ENCODE measurements at places on chromosomes 16 and 17.

DNA sequence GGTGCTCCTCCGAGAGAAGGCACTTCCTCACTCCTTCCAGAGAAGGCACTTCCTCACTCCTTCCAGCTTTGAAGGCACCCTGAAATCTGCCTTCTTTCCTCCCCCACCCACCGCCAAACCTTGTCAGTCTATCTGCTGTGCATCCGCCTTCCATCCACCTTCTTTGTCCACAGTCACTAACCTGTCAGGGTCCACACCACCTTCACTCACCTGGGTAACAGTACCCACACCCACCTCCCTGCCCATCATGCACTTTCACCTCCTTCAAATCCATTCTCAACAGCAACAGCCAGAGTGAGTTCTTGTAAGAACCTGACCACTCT, 5.2 kb downstream of the CCDC102A start:
- DNase-seq: no peak

GRCh38 chr16:49112754-49113153, 168.9 kb downstream of the CBLN1 start:
- no peak for DNase-seq

DNA sequence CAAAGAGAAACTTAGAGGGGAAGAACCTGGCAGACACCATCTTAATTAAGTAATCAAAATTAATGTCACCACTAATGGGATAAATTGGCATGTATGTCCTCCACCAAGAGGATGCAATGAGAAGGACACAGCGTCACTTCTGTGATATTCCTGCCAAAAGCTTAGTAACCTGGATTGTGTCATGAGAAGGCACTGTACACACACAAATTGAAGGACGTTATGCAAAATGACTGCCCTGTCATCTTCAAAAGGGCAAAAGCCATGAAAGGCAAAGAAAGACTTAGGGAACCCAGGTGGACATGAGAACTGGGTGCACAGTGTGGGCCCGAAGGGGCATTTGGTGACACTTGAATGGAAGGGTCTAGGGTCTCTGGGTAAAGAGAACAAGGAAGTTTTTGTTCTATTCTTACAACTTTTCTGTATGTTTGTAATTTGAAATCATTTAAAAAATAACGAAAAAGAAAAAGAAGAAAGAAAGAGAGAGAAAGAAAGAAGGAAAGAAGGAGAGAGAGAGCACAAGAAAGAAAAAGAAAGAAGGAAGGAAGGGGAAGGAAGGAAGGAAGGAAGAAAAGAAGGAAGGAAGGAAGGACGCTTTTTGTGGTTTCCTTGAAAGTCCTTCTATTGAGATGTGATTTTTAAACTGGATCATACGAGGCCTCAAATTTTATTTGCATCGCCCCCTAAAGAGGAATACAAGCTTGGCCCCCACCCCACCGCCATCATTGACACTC, 4.0 kb upstream of the APOH start:
- no peak for DNase-seq

GRCh38 chr16:84932681-84933080, 78.7 kb downstream of the ZDHHC7 start:
- no peak for DNase-seq

- no peak for DNase-seq
These were observed 66.4 kb downstream of the MYH10 start for GRCh38 chr17:8563981-8564602.

All from stimulated activated CD8-positive, alpha-beta memory T cell treated with anti-CD3 and anti-CD28 coated beads, Interleukin-15, amount 100 ng/mL, for 48 hours (primary cell).